ENCODE measurements at places on chromosomes 2 and 18.

DNA sequence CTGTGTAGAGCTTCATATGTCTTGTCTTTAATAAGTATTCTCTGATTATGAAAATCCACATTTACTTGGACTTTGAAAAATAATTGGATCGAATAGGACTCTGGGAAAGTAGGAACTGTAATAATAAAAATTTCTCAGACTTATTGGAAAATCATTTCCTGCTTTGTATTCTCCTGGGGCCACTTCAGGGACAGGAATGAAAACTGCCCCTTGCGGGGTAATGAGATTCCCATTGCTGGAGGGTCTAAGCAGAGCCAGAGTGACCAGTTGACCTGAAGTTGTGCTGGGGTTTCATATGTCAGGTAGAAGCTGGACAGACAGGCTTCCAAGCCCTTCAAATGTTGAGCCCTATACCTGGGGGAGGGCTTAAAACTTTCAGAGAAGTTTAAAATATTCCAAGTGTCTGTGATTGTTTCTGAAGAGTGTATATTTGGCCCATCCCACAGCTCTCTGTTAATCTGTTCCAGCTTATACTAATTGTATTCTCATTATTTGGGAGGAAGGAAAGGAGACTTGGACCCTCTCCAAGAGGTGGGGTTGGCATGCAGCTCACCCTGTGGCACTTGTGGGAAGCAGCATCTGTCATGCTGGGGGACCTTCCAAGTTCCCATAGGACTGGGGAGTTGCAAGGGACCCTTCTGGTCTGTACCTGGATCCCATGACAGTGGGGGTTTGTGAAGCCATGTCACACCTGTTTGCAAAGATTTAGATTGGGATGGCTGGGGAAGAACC lies 268.7 kb upstream of the ATP5MC3 start:
- no peak for DNase-seq

DNA sequence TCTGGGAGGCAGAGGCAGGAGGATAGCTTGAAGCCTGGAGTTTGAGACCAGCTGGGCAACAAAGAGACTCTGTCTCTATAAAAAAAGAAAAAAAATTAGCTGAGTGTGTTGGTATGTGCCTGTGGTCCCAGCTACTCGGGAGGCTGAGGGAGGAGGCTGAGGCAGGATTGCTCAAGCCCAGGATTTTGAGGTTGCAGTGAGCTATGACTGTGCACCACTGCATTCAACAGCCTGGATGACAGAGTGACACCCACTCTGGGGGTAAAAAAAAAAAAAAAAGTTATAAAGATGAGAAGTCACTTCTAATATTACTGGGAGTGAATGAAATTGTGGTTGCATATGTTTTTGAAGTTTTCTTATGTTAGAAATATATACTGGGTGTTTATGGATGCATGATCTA lies 71.6 kb downstream of the C2orf74 start:
- DNase-seq: peak; percentile 16

DNA sequence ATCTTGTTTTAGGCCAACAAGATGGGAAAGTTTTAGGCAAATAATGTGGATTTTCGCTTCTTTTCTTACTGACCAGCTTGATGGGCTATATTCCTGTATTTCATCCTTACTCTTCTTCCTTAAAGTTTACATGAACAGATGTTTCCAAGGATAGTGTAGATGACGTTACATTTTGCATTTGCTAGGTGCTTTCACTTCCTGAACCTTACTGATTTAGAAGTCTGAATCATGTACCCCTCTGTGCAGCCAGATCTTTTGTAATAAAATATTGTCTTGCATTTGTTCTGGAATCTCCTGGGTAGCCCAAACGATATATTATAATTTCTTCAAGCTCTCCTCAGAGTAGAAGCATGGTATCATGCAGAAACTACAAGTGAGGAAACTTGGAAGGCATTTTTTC lies 93.4 kb downstream of the CALCRL start:
- DNase-seq: no peak

DNA sequence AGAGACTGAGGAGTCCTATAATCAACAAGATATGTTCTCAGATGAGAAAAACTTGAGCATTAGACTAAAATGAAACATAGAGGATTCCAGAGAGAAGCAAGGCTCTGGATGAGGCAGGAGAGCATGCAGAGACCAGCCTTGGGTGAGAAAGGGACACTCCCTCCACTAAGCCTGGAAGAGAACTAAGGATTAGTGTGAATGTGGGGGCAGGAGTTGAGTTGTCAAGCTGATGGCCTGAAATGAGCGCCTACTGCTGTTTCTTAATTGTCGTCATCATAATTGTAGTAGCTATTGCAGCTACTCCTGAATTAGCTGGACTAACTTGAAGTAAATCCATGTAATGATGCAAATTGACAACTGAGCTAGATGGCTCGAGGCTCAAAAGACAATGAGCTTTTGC lies 114.1 kb downstream of the PKP4 start:
- no peak for DNase-seq

- no peak for DNase-seq
These were observed 286.8 kb upstream of the RAB12 start for GRCh38 chr18:8322486-8322885.

DNA sequence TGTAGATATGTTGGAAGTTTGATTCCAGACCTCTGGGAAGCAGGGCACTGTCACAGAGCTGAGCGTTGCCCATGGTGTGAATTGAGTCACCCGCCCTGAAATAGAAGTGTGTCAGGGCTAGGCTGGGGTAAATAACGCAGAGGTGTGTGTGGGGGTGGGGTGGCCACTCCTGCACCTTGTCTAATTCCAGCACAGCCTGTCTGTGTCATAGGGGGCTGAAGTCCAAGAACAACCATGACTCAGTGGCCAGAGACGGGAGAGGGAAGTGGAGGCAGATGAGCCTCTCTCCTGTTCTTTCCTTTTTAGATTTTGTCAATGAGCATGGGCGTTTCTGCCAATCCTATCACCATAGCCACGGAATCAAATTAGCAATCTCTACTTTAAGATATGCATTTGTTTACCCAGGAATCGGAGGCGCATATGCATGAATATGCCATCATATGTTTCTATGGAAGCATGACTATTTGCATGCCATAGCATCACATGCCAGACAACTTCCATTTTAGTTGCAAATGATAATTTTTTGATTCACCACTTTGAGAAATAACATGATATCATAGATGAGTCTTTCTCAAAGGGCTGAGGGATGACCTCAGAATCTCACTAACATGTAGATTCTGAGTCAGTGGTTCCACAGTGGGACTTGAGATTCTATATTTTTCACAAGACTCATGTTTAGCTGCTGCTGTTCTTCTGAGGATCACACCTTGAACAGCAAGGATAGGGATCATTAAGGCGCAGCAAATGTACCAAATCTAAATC lies 852.9 kb downstream of the DCDC2C start:
- no peak for DNase-seq

- DNase-seq: peak; percentile 72
These were observed 209.0 kb downstream of the PRKCE start for GRCh38 chr2:45860136-45861121.

DNA sequence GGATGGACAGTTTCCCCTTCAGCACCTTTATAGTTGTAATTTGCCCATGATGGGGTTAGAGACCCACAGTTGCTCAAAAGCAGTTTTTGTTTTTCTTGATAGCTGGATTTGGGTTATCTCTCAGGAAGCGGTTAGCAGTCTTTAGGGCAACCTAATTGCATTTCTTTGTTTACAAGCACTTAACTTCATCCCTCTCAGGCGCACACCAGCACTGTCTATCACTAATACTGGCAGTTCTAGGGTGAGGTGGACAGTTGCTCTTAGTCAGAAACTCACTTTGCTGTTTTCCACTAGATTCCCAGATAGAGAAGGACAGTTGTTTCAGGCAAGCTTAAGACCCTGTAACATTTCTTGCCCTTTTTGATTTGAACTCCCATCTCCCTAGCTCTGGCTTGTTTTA lies 146.0 kb downstream of the AGAP1 start:
- no peak for DNase-seq

DNA sequence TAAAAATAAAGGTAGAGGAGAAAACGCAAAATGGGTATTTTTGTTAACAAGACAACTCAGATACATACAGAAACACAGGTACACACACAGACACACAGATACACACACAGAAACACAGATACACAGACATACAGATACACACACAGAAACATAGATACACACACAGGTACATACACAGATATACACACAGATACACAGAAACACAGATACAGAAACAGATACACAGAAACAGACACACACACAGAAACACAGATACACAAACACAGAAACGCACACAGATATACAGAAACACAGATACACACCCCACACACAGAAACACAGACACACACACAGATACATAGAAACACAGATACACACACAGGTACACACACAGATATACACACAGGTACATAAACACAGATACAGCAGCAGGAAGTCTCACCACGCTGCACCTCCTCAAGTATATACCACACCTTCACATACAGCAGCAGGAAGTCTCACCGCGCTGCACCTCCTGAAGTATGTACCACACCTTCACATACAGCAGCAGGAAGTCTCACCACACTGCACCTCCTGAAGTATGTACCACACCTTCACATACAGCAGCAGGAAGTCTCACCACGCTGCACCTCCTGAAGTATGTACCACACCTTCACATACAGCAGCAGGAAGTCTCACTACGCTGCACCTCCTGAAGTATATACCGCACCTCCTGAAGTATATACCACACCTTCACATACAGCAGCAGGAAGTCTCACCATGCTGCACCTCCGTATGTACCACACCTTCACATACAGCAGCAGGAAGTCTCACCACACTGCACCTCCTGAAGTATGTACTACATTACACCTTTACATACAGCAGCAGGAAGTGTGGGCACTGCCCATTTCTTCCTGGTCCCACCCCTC lies 250.5 kb downstream of the HDAC4 start:
- no peak for DNase-seq

DNA sequence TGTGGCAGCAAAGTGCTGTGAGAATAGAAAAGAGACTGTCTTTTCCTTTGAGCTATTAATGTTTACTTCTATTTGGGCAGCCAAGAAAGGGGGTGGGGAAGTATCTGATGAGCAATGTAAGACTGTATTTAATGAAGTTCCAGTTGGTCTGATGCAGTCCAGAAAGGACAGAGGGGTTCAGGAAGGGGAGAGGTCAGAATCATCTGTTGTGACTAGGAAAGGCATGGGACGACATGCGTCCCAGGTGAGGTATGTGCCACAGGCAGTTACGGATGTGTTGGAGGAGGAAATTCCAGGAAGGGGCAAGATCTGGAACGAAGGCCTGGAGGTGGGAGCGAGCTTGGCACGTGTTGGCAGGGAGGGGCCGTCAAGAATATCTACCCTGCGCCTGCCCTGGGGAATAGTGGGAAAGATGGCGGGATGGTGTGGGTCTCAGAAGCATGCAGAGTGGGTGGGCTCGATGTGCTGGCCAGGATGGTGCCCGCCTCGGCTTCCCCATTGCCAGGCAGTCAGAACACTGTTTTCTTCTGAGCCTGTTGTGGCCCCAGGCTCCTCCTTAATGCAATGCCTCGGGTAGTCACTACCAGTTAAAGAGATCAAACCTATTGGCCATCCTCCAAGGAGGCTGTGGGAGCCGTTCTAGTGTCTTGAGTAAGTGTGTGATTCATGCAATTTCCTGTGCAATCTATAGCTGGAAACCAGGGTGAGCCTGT lies 57.8 kb upstream of the TXNDC2 start:
- DNase-seq: peak; percentile 100

DNA sequence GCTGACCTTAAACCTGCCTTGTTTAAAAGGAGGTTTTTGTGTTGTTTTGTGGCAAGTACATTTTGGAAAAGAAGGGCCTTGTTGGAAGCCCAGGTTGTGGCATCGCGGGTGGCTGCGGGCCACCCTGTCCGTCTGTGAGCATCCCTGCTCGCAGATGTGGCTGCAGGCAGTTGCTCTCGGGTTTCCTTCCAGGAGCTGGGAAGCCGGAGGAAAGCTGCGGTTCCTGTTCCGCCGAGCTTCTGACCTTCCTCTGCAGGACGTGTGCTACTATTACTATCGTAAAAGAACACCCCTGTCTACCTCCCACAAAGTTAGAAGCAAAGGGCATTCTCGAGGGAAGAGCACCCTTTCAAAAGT lies 766 bp downstream of the MFF start:
- peak; percentile 53 for DNase-seq

- DNase-seq: no peak
These were observed 491.4 kb upstream of the CRIM1 start for GRCh38 chr2:35864141-35864540.

DNA sequence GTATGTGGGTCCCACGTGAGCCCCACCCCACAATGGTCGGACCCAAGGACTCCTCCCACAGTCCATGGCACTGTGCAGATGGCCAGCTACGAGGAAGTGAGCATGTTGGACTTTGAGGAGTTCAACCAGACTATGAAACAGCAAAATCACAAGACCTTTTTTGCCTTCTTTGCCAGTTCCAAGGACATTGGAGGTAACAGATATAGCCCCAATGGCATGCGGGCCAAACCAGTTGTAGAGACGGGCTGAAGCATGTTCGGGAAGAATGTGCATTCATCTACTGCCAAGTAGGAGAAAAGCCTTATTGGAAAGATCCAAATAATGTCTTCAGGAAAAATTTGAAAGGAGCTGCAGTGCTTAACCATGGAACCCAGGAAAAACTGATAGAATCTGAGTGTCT lies 12.6 kb downstream of the DNER start:
- DNase-seq: no peak

GRCh38 chr2:164014068-164014731 lies 278.4 kb upstream of the FIGN start:
- peak; percentile 42 for DNase-seq

DNA sequence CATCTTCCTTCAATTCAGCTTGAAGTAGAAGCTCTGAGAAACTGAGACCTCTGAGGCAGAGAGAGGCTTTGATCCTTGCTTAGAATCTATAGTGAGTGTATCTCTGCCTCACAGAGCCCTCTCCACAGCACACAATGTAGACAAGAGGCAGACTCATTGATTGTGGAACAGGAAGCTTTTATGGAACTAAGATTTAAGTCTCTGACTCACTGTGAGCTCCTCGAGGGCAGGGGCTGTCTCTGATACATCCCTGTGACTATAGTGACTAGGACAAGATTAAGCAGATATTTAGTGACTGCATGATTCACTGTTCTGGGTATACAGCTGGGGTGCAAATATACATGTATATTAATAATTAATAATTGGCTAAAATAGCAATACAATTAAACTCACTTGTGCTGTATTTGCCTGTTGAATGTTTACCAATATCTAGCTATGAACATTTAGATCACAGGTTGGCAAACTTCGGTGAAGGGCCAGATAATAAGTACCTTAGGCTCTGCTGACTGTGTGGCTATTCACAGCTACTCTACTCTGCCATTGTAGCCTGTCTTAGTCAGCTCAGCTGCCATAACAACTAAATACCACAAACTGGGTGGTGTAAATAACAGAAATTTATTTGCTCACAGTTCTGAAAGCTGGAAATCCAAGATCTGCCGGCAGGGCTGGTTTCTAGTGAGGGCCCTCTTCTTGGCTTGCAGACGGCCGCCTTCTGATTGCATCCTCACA lies 54.4 kb downstream of the ARHGEF4 start:
- no peak for DNase-seq

DNA sequence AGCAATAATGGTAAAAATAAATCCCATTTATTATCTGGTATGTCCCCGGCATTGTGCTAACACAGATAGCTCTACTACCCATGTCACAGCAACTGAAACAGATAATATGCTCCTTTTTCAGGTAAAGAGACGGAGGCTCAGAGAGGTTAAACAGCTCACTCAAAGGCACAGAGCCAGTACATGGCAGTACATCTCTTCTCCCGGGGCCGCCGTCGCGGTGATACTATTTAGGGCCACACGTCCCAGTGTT lies 693 bp upstream of the PDK1 start:
- DNase-seq: no peak

- no peak for DNase-seq
These were observed 142.5 kb downstream of the OTX1 start for GRCh38 chr2:63192889-63193774.

All from fibroblast of mammary gland (primary cell).